ENCODE measurements at places on chromosomes 4 and X.

DNA sequence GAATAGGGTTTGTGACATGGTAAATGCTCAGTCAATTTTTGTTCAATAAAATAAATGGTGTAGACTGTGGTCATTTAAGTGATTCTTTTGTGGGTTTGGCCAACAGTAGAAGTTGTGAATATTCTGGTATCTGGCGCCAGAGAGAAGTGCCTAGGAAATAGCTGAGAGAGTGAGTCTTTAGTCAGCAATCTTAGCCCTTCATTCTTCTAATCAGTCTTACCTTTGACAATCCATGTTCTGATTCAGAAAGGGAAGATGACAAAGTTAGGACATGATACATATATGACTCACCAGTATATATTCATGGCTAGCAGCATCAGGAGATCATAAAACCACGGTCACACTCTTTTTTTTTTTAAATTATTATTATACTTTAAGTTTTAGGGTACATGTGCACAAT is 141.8 kb upstream of the PCDH18 start:
- no peak for DNase-seq

- DNase-seq, result no peak
Measured at GRCh38 chr4:25801594-25801993, 61.2 kb downstream of the SEL1L3 start.

DNA sequence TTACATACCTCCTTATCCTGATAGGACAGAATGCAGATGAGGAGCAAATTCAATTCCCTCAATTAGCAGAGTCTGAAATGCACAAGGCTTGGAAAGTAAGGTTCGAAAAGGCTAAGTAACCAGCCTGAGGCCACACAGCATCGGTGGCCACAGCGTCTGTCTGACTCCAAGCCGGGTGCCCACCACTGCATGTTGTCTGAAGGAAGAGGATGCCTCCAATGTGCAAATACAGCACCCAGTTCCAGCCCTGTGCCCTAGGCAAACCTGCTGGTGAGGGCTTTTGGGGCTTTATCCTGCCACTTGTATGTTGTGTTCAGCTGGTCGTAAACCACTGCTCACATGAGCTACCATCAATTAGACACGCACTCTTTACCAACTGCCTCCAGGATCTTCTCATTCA is 48.6 kb upstream of the PPP2R2C start:
- no peak for DNase-seq

DNA sequence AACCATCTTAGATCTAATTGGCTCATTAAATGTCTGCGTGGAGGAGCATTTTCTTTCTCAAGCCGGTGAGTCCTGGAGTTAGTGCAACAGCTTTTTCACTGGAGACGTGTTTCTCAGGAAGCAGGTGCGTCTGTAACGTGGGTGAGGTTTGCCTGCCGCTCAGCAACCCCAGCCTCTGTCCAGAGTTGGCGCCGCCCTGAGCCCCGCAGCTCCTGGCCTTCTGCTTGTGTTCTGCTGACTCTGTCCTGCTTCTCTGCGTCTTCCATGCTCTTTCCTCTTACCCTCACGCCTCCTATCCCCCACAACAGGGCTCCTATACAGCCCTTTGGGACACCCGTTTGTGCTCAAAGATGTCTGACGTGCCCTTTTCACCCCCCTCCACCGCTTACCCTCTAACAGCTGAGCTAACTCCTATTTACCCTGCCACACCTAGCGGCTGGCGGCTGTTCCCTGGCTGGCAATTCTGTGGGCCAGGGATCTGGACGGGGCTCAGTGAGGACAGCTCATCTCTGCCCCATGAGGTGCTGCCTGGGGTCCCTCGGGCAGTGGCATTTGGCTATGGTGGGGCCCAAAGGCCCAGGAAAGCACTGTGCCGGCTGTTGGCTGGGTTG is 18.8 kb downstream of the DOK7 start:
- no peak for DNase-seq

DNA sequence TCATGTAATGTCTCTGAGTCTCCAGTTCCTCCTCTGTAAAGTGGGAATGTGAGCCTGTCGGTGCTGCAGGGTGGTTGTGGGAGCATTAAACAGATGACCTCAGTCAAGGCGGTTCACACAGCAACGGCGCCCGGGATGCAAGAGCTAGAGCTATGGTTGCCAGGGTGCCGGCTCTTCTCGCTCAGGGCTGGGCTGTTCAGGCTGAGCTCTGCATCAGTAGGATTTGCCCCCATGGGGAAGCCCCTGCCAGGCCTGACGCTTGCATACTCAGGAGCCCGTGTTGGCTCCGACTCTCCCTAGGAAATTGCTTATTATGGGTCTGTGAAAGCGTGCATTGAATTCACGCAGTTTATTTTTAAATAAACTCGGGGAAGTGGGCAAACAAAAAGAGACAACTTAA is 67.3 kb downstream of the PSAPL1 start:
- DNase-seq, result no peak

GRCh38 chrX:71105628-71106027 is 912 bp downstream of the CXorf65 start:
- no peak for DNase-seq

GRCh38 chr4:137661693-137662092 is 129.4 kb upstream of the PCDH18 start:
- DNase-seq, result no peak

DNA sequence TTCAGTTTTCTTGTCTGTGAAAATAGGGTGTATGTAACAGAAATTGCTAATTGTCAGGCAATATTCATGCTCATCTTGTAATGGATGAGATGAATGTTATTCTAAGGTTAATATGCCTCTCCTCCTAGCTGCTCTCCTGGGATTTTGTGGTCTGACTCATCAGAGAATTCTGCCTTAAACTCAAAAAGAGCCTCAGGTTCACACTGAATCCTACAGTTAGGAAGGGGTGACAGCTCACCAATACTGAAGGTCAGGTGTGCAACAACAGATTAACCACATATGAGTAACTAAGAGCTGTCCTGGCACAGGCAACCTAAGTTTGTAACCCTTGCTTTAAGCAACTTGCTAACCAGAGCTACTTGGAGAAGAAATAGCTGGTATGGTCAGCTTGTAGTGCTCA is 197.7 kb downstream of the SPATA18 start:
- DNase-seq, result no peak

GRCh38 chr4:122073615-122074014 is 78.5 kb upstream of the BLTP1 start:
- DNase-seq, result no peak

DNA sequence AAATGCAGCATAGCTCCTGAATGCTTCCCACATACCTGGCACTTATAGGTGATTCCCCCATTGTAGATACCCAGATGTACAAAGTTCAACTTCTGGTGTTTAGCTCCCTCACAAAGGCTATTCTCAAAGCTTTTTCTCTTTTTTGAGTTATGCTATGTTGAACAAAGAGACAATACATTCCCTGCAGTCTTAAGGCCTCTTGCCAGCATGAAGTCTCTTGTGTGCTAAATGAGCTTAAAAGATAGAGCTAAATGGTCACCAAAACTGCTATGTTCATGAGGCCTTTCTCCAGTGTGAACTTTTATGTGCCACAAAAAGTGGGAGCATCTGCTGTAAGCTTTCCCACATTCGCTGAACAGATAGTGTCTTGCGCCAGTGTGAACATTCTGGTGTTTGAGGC is 111.2 kb upstream of the TMEM47 start:
- DNase-seq, result no peak

- DNase-seq, result no peak
Measured at GRCh38 chr4:147778942-147779341, 47.1 kb downstream of the ARHGAP10 start.

DNA sequence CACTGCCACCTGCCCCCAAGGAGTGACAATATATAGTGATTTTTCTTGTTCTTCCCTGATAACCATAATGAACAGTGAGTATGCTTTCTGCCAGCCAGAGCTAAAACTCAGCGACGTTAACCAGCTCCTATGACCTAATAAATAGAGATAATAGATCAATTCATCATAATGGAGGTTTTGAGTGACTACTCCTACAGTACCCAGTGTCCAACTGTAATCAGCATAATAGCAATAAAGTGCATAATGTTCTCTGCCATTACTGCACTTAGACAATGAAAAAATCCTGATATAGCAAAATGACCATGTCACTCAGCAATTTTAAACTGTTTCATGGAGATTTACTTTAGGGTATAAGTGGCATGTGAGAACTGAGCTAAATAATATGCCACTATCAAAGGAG is 20.7 kb upstream of the TXLNG start:
- DNase-seq, result no peak

DNA sequence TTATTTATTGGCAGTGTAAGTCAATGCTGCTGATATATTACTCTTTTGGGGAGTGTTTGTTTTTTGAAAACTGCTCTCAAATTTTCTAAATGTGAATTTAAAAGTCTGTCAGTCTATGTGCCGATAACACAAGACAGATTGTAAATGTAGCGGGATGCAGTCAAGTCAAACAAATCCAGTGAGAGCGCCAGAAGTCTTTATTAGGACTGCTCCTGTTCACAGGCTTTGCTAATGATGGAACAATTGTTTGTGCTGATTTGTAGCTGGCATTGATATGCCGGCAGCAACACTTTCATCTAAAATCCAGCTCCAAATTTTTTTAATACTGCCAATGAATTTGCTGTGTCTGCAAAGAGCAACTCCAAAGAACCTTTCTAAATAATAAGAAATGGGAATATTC is 78.7 kb upstream of the TET2 start:
- no peak for DNase-seq

GRCh38 chrX:110418316-110419235 is 59.9 kb downstream of the RTL9 start:
- no peak for DNase-seq

DNA sequence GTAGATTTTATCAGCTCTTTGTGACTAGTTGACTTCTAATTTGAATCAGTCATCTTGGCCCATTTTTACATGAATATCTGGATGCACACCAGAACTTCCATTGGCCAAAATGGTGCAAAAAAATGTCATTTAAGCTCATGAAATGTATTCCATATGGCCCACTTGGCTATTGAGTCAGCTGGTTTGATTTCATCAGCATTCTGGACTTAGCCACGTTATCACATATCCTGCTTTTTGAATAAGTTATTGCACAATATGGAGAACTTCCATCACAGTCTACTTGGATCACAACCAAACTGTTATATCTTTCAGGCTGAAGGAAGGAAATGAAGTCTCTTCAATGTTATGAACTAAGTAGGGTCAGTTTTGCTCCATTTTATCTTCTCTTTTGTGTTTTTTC is 640.6 kb downstream of the PCDH7 start:
- no peak for DNase-seq

DNA sequence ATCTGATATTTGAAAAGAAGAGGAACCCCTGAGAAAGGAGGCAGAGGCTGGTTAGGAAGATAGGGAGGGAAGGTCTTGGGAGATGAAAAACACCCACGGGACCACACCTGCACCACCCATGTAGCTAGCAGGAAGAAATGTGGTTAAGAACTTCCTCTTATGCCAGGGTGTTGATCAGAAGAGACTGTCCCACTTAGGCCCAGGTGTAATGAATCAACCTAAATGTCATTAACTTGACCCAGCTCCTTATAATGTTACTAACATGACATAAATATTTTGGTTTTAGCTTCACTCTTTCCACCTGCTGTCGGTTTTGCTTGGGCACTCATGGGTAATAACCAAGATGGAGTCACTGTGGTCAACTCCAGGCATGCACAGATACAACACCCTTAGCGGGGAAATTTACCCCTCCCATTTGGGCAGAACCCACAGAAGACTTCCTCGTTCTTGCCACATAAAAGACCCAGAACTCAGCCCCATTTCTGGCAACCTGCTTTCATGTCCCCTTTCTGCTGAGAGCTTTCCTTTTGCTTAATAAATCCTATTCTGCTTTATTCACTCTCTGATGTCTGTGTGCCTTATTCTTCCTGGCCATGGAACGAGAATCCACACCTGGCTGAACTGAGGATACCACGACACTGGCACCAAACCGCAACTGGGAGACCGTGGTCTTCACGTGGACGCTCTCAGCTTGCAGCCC is 46.8 kb downstream of the ZNF141 start:
- DNase-seq, result no peak

GRCh38 chr4:104719539-104720230 is 225.0 kb upstream of the CXXC4 start:
- no peak for DNase-seq

- DNase-seq, result no peak
Measured at GRCh38 chr4:116126794-116127193, 958.6 kb downstream of the TRAM1L1 start.

DNA sequence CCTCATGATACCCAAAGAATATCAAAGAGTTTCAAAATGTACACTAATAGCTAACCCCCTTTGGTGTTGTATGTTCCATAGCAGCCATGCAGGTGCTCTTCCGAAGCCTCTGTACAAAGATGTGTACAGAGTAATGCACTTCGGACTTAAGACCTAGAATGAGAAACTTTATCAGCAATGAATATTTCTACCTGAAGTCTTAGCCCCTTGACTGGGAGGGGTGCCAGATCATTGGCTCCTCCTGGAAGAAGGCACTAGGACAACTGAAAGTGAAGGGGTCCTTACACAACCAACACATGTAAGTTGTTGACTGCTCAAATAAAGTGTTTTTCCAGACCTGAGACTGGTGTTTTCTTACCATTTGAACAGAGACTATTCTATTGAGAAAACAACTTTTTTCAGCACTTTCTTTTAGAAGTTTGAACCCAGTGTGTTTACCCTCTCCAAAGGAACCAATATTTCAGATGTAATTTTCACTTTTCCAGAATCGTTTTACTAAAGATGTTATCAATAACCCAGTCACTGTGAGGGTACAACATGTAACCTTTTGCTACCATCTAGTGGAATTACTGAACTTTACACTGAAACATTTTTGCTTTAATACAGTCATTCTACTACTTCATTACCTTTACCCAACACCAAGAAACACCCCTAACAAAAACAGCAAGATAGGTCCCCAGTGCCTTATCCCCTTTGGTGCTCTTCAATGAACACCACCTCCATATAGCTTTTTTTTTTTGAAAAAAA is 33.3 kb upstream of the PRDX4 start:
- no peak for DNase-seq

DNA sequence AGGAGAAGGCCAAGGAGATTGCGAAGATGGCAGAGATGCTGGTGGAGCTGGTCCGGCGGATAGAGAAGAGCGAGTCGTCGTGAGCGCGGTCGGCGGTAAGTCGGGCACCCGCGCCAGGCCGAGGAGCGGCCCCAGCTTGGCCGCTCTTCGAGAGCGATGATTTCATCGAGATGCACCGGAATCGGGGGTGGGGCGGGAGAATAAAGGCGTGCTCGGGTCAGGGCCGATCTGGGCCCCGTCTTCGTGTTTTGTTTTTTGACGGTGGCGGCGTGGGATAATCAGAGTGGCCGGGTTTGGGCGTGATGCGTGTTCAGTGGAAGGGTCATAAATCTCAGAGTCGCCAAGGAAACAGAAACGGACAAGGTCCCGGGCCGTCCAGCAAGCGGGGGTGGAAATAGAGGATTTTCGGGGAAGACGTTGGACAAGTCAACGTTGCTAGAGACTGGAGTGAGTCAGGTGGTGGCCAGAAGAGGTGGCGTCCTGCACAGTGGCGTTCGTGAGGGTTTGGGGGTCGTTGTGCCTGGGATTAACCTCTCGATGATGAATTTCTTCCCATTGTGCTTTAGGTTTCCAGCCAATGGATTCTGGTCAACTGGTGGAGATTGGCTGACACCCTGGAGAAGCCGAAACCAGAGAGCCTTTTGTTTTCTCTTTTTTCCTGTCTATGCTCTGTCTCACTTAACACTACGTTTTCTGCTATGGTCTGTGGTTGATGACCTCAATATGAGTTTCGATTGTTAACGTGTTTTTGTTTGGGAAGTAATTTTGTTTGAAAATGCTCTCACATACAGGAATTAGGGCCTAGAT is 882 bp downstream of the MRFAP1 start:
- no peak for DNase-seq
